ENCODE measurements at places on chromosomes 3 and 15.

- DNase-seq: no peak
These were observed 20.5 kb downstream of the CCR9 start for GRCh38 chr3:45906681-45907407.

- no peak for DNase-seq
These were observed 44.9 kb upstream of the SEC13 start for GRCh38 chr3:10365791-10366190.

- no peak for DNase-seq
These were observed 198.7 kb downstream of the RORA start for GRCh38 chr15:61030451-61030850.

DNA sequence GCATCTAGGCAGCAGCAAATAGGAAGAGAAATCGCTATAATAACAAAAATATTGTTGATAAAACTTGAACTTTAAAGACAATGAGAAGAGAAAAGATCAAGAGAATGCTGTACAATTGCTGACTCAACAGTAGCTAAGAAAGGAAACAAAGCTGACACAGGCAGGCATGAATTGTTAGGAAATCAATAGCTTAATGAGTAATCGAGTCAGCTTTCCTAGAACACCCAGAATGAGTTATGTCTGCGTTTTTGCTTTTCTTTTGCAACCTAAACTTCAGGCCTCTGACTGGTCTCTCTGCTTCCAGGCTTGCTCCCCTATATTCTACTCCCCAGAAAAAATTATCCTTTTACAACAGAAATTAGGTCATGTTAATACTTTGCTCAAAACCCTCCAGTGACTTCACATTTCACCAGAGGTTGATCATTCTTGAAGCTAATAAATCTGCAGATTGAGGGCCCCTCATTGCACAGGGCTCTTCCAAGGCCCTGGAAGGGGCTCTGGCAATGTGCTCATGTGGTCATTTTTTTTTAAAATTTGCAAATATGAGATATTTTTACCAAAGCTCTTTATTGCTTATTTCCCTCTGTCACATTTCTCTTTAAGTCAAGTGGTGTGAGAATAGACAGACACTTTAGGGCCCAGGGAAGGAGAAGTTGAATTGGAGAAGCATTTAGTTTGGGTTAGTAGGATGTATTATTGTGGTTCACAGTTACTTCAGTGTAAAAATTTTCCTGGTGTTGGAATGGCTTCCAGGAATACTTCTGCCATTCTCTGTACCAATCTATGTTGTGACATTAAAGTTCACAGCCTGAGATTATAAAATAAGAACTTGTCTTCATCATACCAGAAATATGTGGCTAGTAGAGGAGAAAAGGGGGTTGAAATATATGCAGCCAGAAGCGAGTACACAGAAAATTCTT is 116.3 kb downstream of the TMCO5A start:
- DNase-seq: no peak

- peak; percentile 16 for DNase-seq
These were observed 10.7 kb upstream of the SPTBN5 start for GRCh38 chr15:41904541-41905005.

GRCh38 chr3:101807888-101808287 is 28.9 kb downstream of the NXPE3 start:
- DNase-seq: no peak

- DNase-seq: no peak
These were observed at the start of gene NFKBIZ for GRCh38 chr3:101848754-101849713. NFKBIZ (plus strand) TSS chr3:101849514; CDS start chr3:101849629, 115 bp downstream.

GRCh38 chr15:47961401-47962090 is 159.2 kb upstream of the SLC24A5 start:
- DNase-seq: peak; percentile 84

GRCh38 chr3:182909318-182910040 is 70.9 kb downstream of the DCUN1D1 start:
- no peak for DNase-seq

- no peak for DNase-seq
These were observed 9.9 kb downstream of the GLYCTK start for GRCh38 chr3:52297242-52298148.

GRCh38 chr3:49004352-49005302 is 2.6 kb upstream of the WDR6 start:
- no peak for DNase-seq

GRCh38 chr15:56871867-56872266 is 46.6 kb upstream of the TCF12 start:
- DNase-seq: no peak

DNA sequence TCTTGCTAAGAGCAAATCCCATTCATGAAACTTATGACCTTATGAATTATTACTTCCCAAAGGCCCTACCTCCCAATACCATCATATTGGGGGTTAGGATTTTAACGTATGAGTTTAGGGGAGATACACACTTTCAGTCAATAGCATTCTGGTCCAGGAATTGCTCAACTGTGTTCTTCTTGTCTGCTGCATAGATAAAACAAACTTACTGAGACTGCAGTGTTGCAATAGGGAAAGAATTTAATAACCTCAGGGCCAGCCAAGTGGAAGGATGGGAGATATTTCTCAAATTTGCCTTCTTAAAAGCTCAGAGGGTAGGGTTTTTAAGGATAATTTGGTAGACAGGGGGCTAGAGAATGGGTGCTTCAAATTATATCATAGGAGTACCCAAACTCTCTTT is 625.8 kb downstream of the OTOL1 start:
- no peak for DNase-seq

DNA sequence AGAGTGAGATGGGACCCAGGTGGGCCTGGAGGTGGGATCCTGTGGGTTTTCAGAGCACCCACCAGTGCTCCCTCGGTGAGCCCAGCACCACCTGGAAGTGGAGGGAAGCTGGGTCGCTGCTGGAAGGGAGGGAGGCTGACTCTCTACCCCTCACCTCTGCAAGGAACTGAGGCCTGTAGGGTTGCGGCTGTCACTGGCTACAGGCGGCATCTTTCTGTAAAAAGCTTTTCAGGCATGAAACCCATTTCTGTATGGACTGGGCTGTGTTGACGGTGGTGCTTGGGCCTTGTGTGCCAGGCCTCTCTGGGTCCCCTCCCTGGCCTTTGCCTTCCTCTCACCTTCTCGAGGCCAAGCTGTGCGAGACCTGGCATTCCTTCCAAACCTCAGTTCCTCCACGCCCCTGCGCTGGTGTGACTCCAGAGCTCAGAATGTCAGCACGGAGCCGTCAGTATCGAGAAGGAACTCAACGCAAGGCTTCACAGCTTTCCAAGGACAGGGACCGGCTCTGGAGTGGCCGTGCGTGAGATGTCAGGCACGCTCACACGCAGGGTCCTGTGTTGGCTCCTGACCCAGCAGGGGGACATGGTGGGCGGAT is 16.6 kb downstream of the ABTB1 start:
- no peak for DNase-seq

DNA sequence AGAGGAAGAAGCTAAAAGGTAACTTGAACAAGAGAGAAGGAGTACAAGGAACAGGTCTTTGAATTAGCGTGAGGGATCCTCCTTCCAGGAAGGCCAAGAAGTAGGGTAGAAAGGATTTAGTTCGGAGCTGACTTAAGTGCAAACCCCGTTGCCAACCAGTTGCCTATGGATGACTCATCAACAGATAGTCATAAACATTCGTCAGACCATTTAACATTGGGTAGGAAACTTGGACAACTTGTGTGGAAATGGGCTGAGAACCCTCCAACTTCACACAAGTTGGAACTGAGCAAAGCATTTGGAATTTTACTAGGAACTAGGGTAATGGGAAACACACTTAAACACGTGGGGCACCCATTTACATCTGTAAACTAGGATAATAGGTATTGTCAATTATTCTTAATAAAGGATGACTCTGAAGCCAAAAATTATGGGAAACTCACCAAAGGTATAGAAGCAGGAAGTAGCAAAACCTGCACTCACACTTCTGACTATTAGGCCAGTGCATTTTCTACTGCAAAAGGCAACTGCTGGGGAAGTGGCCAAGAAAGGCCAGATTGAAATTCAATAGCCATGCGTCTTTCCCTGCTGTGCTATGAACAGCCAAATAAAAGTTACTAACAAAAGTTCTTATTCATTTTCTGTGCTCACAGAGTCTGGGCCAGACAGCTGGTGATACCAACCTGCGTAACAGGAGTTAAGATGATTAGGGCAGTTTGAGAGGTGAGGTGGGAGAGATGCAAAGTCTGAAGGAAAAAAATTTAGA is 174.5 kb upstream of the TMC3 start:
- no peak for DNase-seq

DNA sequence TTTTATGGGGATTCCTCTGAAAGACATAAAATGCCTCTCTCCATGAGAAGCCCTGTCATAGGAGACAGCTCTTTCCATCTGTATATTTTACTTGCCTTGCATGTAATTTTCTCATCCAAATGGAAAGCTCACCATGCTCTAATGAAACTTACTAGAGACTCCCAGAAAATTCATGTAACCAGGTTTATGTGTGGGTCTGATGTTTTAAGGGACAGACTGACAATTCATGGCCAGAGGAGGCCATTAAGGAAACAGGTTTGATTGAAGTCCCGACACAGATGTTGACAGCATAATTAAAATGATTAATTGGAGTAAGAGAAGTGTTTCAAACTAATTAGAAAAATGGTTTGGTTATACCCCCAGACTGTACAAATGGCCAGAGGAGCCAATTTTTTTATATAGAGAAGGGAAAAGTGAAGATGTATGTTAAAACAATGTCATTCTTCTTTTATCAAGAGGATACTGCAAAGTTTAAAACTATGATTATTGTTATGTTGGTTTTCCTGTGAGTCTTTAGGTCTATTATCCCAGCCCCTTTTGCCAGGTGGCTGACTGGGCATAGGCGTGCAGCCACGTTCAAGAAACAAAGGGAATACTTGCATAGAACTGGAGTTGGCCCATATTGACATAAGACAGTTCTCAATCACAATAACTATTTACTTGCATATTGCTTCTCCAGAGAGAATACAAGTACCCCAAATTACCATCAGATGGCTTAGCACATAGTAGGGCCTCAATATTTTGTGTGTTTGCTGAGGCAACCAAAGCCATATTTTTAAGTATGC is 64.8 kb downstream of the RBMS3 start:
- DNase-seq: no peak

GRCh38 chr15:81327516-81327915 is 3.6 kb upstream of the STARD5 start:
- no peak for DNase-seq

DNA sequence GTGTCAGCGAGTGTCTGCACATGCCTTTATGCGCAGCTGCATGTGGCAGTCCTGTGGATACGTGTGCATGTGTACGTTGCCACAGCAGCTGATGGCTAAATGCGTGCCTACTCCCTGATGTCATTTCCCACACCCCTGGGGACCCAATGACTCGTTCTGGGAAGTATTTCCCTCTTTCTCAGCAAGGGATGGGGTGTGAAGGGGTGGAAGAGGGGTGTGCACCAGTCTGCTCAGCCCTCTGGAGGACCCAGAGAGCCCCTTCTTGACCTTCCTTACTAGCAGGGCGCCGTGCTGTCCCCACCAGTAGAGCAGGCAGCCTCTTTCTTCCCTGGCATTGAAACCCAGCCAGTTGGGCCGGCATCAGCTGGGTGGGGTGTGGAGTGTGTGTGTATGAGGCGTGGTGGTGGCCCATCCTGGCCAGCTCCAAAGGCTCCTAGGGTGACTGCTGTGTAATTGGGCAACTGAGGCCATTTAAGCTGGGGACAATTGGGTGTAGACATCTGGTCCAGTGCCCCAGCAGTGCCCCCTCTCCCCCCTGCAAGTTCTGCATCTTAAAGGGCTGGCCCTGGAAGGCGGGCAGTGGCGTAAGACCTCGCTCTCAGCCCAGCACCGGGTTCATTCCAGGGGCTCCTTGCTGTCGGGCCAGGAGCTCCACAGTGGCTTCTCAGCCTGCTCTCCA is 19.2 kb downstream of the SNX33 start:
- DNase-seq: no peak

All from GM12864 (cell line).